ENCODE measurements at places on chromosomes 1 and 21. TPM values are rescaled to one million over a fixed set of nuclear protein-coding genes. Genes with fewer than 3 reads are reported as not detected.

GRCh38 chr1:97570691-97571090 lies 350.1 kb downstream of the DPYD start:
- H3K4me3 ChIP-seq: no peak overlapping the region
- H3K27me3 ChIP-seq: no peaks in the 10 kb centered on the region
- no peak overlapping the region for H3K27ac ChIP-seq
- no peak for DNase-seq
- peaks cover 2% of the 10 kb centered on the region for H3K36me3 ChIP-seq

GRCh38 chr1:109929170-109929569 lies 18.5 kb downstream of the CSF1 start:
- H3K27me3 ChIP-seq: peaks cover 1% of the 10 kb centered on the region
- no peak overlapping the region for H3K4me3 ChIP-seq
- no peak for DNase-seq
- peaks cover 45% of the 10 kb centered on the region for H3K36me3 ChIP-seq

GRCh38 chr1:173302890-173303829 lies 96.0 kb upstream of the TNFSF4 start:
- no peaks in the 10 kb centered on the region for H3K36me3 ChIP-seq
- DNase-seq: no peak
- no peak overlapping the region for H3K27ac ChIP-seq
- peaks cover 5% of the 10 kb centered on the region for H3K4me1 ChIP-seq
- no peak overlapping the region for H3K4me3 ChIP-seq
- peaks cover 2% of the 10 kb centered on the region for H3K27me3 ChIP-seq

GRCh38 chr1:39434797-39435395 lies 56.5 kb upstream of the BMP8A start:
- H3K4me3 ChIP-seq: no peak overlapping the region
- no peaks in the 10 kb centered on the region for H3K27me3 ChIP-seq
- peaks cover 11% of the 10 kb centered on the region for H3K4me1 ChIP-seq
- no peak for DNase-seq

DNA sequence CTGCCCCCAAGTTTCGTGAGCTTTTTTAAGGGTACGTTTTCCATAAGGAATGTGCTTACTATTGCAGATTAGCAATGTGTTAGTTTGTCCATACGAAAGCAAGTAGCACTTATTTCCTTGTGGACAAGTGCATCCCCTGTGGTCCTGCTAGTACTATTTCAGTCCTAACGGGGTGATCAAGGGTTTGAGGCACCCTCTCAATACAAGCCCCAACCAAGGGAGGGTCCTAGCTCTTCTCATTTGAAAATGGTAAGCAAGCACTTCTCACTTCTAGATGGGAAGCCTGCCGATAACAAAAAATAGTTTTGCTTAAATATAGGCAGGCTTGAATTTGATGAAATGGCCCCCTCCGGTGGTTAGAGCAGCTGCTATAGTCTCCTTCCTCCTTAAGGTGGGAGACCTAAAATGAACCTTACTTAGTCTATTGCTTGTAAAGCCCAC lies 64.0 kb upstream of the HMCN1 start:
- no peak overlapping the region for H3K27ac ChIP-seq
- peaks cover 8% of the 10 kb centered on the region for H3K36me3 ChIP-seq
- H3K4me1 ChIP-seq: peaks cover 39% of the 10 kb centered on the region
- no peak overlapping the region for H3K4me3 ChIP-seq
- DNase-seq: peak; percentile 28

- peaks cover 42% of the 10 kb centered on the region for H3K27me3 ChIP-seq
- H3K4me1 ChIP-seq: no peaks in the 10 kb centered on the region
- H3K36me3 ChIP-seq: no peaks in the 10 kb centered on the region
- no peak overlapping the region for H3K27ac ChIP-seq
- no peak overlapping the region for H3K4me3 ChIP-seq
Measured at GRCh38 chr1:110155878-110156522, 5.7 kb downstream of the SLC6A17 start.

The ANGPTL3 gene
- not detected for total RNA-seq

- H3K27ac ChIP-seq: no peak overlapping the region
- DNase-seq: no peak
- H3K4me3 ChIP-seq: no peak overlapping the region
- H3K4me1 ChIP-seq: no peaks in the 10 kb centered on the region
- no peaks in the 10 kb centered on the region for H3K27me3 ChIP-seq
Measured at GRCh38 chr1:3217181-3217641, 148.2 kb downstream of the PRDM16 start.

- H3K4me3 ChIP-seq: no peak overlapping the region
- no peaks in the 10 kb centered on the region for H3K27me3 ChIP-seq
- peaks cover 9% of the 10 kb centered on the region for H3K36me3 ChIP-seq
- H3K27ac ChIP-seq: no peak overlapping the region
Measured at GRCh38 chr1:97903626-97904025, 17.2 kb downstream of the DPYD start.

DNA sequence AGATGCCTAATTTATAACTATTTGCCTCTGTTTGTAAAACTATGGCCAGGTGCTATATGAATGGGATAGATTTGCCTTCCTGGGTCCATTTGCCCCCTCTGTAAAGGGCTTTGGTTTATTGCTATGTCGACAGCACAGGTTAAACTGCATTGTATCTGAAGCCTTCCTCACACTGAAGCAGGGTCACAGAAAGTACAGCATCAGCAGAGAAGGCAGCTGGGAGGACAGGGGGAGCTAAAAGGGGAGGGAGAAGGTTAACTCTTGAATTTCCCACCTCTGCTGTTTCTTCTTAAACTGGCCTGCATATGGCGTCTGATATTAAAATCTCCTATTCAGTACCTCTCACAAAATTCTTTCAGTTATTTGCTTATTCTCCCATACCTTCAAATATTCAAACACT lies 297.4 kb downstream of the TM2D1 start:
- H3K36me3 ChIP-seq: no peaks in the 10 kb centered on the region
- H3K4me3 ChIP-seq: no peak overlapping the region
- no peaks in the 10 kb centered on the region for H3K4me1 ChIP-seq
- no peak for DNase-seq
- H3K27ac ChIP-seq: no peak overlapping the region

GRCh38 chr21:32887026-32887425 lies 115.5 kb upstream of the PAXBP1 start:
- no peak overlapping the region for H3K27ac ChIP-seq
- peaks cover 10% of the 10 kb centered on the region for H3K4me1 ChIP-seq
- peak overlapping the region; percentile 3 for H3K4me3 ChIP-seq
- DNase-seq: no peak

Data from activated T-helper 1 cell treated with anti-CD3 and anti-CD28 coated beads, Interleukin-12 subunit alpha, Interleukin-12 subunit beta, Interleukin-2, Interleukin-4 antibody, amounts not matched to agents 30 ng/mL and 10 ng/mL and 1 ng/mL, durations not matched to agents 14 hours and 24 hours and 36 hours (primary cell).